ENCODE measurements at places on chromosomes 5 and 9.

DNA sequence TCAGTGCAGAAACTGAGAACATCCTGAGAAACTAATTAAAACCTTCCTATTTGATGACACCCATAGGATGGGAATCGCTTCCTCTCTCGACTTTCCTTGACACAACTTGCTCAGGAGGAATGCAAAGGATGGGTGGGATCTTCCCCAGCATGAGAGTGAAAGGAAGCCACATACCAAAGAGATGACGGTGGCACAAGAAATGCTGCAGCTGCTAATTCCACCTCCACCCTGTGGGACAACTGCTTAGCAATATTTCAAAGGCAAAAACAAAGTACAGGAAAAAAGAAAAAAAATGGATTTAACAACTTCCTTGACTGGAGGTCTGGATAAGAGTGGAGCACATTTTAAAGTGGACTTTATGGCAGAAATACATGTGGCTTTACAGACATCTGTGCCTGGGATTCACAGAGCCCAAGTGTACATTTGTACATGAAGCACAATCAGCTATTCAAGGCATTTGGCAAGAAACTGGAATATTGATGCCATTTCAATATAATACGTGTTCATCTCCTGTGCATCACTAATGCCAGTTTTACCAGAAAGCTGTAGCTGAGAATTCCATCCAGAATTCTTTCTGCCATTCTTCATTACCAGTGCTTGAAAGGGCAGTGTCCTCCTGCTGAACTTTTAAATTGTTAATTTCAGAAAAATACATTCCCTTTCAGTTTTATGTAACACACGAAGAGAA lies 359.2 kb upstream of the ACTBL2 start:
- DNase-seq, result no peak

- DNase-seq, result peak; percentile 21
These were observed 64.0 kb upstream of the FYB1 start for GRCh38 chr5:39283231-39283818.

DNA sequence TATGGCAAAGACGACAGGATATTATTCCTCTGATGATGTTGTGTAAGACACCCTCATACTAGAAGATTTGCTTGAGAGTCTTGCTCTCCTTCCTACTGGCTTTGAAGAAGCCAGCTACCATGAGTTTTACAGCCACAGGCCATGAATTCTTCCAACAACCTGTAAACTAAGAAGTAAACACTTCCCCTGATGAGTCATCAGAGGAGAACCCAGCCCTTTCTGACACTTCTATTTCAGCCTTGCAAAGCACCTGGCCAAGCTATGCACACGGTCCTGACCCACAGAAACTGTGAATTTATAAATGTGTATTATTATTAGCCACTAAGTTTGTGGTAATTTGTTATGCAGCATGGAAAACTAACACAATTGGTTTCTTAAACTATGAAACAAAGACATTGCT lies 288.8 kb upstream of the ADAMTSL1 start:
- DNase-seq, result no peak

GRCh38 chr9:104142799-104143549 lies 48.9 kb downstream of the SMC2 start:
- no peak for DNase-seq

GRCh38 chr5:873328-873727 lies 19.3 kb downstream of the BRD9 start:
- DNase-seq, result no peak

GRCh38 chr9:106032978-106033377 lies 338.6 kb downstream of the TMEM38B start:
- no peak for DNase-seq

DNA sequence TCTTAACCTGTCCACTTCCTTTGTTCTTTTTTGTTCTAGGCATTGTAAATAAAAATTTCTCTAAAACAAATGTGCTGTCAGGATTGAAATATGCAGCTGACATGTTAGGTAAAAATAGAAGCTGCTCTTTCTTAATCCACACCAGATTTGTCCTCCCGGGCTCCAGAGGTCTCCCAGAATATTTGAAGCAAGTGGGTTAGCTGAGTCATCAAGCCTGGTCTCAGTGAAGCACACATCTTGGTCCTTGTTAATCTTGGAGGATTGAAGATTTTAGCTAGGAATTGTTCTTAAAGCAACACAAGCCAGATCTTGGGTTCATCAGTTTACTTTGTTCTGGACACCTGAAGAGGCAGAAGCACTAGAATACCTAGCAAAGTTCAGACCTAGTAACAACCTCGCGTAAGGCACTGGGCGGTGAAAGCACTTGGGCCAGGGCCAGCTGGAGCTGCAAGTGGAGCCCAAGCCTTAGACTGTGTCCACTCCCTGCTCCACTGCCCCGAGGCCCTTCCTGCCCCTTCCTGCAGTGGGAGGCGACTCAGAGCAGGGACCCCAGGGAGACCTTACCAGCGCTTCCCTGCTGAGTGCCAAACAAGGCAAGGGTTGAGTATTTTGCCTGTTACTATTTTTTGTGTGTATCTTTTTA lies 36.5 kb downstream of the HABP4 start:
- no peak for DNase-seq

GRCh38 chr5:124544366-124545055 lies 201.9 kb downstream of the ZNF608 start:
- DNase-seq, result no peak

DNA sequence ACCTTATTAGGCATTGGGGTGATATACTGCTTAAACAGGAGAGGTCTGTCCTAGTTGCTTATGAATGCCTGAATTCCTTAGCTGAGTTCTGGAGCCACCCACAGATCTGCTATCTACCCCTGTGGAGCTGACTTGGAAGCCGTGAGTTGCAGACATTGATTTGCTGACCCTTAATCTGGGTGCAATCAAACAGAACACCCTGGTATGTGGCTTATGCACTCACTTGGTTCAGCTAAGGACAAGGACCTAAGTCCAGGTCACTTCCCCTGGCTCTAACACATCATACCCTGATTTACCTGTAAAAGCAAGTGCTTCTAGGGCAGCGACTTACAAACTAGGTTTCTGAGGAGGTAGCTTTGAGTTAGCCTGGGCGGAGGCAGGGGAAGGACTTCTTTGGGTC lies 41.6 kb upstream of the TLR4 start:
- DNase-seq, result no peak

- no peak for DNase-seq
These were observed 368.8 kb upstream of the SPATA31A5 start for GRCh38 chr9:60545346-60545877.

- DNase-seq, result no peak
These were observed 517.0 kb downstream of the AGTPBP1 start for GRCh38 chr9:85224729-85225128.

GRCh38 chr5:158869092-158869491 lies 230.6 kb downstream of the EBF1 start:
- no peak for DNase-seq

DNA sequence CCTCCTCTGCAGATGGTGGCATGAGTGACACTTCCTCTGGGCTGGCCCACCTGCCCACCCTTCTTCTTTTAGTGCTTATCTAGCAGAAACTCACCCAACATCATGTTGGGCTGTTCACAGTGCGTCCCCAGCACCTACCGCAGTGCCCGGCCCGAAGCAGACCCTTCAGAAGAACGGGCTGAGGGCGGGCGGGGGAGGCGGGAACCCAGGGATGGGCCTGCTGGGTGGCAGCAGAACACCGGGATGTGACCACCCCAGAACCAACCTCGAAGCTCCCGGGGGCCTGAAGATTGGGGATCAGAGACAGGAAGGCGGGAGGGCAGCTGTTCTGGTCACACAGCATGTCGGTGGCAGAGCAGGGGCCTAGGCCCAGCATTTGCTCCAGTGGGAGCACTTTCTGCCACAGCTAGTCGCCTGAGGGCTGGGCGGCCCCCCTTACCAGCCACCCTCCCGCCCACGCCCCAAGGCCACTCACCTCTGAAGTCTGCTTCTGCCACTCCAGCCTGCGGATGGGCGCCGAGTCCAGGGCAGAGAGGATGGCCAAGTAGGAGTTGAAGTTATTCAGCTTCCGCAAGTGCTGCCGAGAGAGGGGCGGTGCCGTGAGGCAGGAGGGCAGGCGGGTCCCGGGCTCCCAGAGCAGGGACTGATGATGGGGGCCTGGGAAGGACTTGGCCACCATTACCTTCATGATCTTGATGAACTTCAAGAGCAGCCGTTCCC lies 38.7 kb downstream of the PRRT1B start:
- no peak for DNase-seq

DNA sequence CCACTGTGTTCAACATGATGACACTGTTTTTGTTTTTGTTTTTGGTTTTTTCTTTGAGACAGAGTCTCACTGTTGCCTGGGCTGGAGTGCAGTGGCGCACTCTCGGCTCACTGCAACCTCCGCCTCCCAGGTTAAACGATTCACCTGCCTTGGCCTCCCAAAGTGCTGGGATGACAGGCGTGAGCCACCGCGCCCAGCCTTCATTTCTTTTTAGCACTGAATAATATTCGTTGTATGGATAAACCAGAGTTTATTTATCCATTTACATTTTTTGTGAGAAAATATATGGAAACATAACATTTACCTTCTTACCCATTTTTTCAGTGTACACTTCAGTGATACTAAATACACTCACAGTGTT lies 4.2 kb downstream of the CARD19 start:
- no peak for DNase-seq

DNA sequence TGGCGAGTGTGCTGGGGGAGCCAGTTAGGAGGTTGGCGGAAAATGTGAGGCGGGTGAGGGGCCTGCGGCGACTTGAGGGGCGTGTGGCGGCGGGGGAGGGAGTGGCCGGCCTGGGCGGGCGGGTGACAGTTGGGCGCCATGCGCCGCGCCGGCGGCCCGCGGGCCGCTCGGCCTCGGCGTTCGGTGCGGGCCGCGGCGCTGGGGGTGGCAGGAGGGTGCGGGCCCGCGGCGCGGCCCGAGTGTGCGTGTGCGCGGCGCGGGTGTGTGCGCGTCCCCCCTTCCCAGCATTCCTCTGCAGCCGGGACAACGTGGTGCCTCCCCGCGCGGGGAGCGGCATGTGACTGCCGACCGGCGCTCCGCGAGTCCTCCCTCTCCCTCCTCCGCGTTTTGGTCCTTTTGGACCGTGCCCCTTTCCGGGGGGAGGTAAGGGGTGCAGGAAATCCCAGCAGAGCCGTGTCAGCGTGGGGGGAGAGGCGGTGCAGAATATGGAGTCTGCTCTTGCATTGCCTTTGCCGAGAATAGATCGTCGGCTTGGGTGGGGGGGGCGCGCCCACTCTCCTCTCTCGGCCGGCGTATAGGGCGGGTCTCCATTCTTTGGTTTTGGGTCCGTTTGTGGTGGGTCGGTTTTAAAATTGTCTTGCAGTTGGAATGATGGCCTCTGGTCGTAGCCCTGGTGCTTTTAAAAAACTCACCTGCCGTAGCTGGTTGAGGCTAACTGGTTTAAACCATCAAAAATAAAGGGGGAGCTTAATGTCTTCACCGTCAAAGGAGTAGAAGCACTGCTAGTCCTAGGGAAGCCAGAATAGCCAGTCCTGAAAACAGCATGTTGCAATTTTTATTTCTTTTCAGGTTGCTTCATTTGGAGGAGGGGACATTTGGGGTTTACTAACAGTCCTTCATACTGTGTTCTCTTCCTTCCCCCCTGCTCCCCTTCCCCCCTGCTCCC lies 2.0 kb downstream of the LARP1 start:
- DNase-seq, result peak; percentile 78

GRCh38 chr9:101513351-101513750 lies 20.3 kb upstream of the RNF20 start:
- DNase-seq, result no peak

DNA sequence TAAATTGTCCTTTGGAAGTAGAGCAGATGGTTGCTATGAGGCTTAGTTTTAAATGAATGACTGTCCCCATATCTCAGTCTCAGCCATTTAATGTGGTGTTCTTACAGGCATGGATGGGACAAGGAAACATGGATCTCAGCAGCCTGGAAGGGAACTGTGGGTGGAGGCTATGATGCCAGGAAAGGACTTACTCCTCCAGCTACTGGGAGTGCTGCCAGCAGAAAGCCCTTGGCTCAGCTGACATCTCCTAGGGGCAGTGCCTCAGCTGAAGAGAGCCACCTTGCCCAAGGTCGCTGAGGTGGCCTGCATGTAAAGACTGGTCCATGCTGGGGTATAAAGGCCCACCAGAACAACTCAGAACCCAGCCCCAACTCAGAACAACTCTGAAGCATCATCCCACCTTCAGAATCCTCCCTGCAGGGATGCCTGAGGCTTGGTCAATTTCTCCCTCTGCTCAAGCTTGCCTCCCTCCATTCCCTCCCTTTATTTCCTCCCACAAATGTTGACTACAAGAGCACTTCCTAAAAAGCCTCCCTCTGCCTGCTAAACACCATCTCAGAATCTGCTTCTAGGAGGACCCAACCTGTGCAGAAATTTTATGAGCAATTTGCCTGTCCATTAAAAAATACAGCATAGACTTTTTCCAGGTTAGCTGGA lies 1.8 kb upstream of the PDE8B start:
- no peak for DNase-seq

DNA sequence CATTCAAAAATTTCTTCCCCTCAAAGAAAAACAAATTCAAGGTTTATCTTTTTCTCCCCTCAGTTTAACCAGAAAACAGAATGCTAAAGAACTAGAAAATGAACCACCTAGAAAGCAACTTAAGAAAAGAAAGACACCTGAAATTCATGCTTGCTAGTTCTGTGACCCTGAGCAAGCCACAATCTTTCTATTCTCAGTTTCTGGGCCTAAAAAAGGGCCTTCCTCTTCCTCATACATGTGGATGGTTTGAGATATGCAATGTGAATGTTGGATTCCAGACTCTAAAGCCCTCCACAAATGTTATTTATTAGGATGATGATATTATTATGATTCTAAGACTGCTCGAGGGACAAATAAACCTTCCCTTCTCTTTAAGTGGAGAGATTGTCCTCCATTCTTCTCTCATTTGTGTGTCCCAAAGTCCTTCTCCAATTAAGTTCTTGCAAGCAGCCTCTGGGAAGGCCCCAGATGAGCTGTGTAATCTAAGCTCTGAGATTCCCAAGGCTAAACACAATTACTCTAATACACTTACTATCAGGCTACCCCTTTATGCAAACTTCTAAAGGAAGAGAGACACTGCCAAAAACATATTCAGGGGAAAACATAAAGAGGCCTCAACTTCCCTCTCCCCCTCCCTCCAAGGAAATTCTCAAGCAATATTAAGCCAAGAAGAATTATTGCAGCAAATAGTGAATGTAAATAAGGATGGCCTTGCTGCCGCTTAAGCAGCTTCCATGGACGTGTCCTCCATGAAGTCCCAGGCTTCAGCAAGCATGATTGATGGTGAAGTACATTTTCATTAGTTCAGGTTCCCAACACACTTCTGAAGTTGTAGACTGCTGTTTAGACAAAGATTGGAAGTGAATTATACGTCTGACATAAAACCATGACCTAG lies 80.2 kb downstream of the PRKACG start:
- no peak for DNase-seq

- no peak for DNase-seq
These were observed 108.7 kb upstream of the EFNA5 start for GRCh38 chr5:107779437-107779836.

GRCh38 chr9:126307322-126308061 lies 19.1 kb upstream of the MVB12B start:
- DNase-seq, result no peak

DNA sequence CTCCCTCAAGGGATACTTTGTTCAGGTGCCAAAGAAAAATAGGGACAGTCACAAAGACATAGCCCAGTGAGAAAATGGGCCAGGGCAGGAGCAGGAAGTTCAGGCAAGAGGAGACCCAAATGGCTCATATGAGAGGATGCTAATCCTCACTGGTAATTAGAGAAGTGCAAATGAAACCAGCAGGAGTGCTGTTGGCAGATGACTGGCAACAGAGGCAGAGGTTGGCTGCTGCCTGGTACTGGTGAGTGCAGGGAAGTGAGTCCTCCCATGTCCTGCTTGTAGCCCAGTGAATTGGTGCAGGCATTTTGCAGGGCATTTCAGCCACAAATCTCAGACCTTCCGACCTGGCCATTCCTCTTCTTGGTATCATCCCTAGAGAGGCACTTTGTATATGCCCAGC lies 23.5 kb downstream of the ODF2 start:
- DNase-seq, result no peak
